ENCODE measurements at places on chromosomes 13 and 19. TPM values are rescaled to one million over a fixed set of nuclear protein-coding genes. Genes with fewer than 3 reads are reported as not detected.

NALCN gene
- 0.09 TPM for total RNA-seq

ZNF439 gene
- 3.3 TPM for total RNA-seq

FFAR2 gene
- total RNA-seq: not detected

CERS4 gene
- 66.5 TPM for total RNA-seq

MUC16 gene
- 0.22 TPM for total RNA-seq

CEACAM19 gene
- 3.5 TPM for total RNA-seq

VAV1 gene
- 0.61 TPM for total RNA-seq

ZSCAN4 gene
- total RNA-seq: not detected

SERPINE3 gene
- not detected for total RNA-seq

S1PR5 gene
- total RNA-seq: 7.1 TPM

ZNF835 gene
- 0.18 TPM for total RNA-seq

PCDH17 gene
- total RNA-seq: 0.37 TPM

LSM7 gene
- total RNA-seq: 187 TPM

ERICH6B gene
- not detected for total RNA-seq

CABP5 gene
- not detected for total RNA-seq

GRCh38 chr13:30810801-30811200, 75.5 kb downstream of the ALOX5AP start:
- DNase-seq: no peak

- DNase-seq: no peak
These were observed 29.1 kb downstream of the KCNC3 start for GRCh38 chr19:50300051-50300450.

DNA sequence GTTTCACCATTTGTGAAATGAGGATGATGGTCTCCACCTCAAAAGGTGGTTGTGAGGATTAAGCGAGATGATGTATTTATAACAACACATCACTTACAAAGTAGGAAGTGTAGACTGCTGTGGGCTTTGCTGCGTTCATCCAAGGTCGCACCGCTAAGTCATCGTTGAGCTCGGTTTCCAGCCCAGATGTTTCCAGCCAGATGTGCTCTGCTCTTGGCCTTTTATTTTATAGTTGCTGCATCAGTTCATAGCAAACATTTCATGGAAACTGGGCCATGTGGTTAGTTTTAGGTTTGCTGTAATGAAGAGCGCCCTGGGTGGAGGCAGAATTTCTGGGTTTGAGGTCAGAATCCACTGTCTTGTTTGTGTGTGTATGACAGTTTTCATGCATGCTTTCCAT, 76.5 kb upstream of the RNF113B start:
- DNase-seq: no peak

DNA sequence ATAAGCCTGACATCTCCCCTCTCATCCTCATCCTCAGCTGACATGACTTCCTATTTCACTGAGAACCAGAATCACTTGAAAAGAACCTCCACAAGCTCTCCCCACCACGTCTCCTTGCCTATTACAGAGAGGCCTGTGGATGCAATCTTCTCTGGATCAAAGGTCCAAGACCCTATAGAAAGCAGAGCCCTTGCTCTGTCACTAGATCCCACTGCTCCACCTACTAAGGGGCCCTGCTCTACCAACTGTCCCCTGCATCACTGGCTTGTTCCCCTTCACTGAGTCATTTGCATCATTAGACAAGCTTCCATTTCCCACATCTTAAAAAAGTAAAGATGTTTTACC, 40.8 kb downstream of the RCBTB2 start:
- no peak for DNase-seq

GRCh38 chr13:95146486-95146885, 154.8 kb downstream of the ABCC4 start:
- DNase-seq: no peak

GRCh38 chr13:85313761-85314503, 485.3 kb downstream of the SLITRK6 start:
- no peak for DNase-seq

- DNase-seq: no peak
These were observed 284.8 kb upstream of the SOX21 start for GRCh38 chr13:94997126-94997525.

- no peak for DNase-seq
These were observed 1217.5 kb downstream of the DIAPH3 start for GRCh38 chr13:58946274-58946673.

- no peak for DNase-seq
These were observed 132.8 kb downstream of the ENOX1 start for GRCh38 chr13:43653980-43654379.

GRCh38 chr13:35908226-35908625, 223.0 kb downstream of the DCLK1 start:
- DNase-seq: no peak

DNA sequence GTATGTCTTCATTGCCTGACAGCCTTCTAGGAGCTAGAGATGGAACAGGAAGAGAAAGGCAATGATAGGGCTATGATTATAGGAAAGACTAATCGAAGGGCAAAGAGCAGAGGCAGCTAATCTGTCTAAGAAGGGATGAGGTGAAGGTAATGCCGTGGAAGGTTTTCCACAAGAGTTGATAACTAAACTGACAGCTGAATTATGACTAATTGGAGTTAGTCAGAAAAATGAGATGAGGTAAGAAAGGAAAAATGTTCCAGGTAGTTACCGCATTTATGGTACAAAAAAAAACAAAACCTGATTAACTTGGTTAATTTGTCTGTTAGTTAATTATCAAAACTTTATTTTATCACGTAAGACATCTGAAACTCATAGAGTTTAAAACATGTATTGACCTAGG, 260.3 kb downstream of the SLITRK6 start:
- DNase-seq: no peak

DNA sequence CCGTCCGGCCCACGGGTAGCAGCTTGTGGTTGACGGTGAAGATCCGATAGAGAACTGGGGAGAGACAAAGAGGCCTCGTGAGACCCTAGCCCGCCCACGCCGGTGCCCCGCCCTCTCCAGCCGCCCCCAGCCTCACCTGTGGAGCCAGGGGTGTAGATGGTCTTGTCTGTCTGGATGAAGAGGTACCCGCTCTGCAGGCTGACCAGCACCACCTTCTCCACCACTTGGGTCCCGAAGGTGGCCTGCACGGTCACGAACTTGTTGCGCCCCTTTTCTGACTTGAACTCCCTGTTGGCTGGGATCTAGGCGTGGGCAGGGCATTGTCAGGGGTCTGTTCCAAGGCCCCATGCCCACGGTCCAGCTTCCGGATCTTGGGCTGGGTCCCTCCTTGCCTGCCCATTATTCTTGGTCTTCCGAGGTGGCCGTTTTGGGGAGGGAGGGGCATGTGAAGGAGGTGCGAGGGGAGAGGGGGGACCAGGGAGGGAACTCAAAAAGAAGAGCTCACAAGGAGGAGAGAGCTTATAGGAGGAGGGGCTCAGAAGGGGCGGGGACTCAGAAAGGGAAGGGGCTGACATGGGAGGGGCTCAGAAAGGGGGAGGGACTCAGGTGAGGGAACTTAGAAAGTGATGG, 2.2 kb downstream of the C3 start:
- DNase-seq: peak; percentile 95

GRCh38 chr19:3320354-3320670, 46.1 kb upstream of the NFIC start:
- DNase-seq: no peak

GRCh38 chr19:5099701-5100221, 130.8 kb downstream of the KDM4B start:
- DNase-seq: no peak

- DNase-seq: no peak
These were observed 255.4 kb downstream of the COG6 start for GRCh38 chr13:39910833-39911232.

DNA sequence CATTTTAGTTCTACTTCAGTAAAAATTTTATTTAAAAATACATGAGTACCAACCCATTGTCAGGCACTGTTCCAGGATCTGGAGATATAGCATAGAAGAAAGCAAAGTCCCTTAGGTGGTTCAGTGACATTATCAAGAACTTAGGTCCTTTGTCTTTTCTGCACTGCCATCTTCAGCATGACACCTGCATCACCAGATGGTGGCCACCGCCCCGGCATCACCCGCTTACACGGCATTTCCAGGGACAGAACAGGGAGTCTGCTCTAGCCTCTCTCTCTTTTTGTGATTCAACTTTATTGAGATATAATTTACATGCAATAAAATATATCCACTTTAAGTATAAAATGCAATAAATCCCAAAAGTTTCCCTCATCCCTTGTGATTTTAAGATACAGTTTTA, 23.5 kb downstream of the DYRK1B start:
- DNase-seq: no peak

GRCh38 chr13:89852570-89852969, 1494.9 kb upstream of the MIR17HG start:
- DNase-seq: no peak

DNA sequence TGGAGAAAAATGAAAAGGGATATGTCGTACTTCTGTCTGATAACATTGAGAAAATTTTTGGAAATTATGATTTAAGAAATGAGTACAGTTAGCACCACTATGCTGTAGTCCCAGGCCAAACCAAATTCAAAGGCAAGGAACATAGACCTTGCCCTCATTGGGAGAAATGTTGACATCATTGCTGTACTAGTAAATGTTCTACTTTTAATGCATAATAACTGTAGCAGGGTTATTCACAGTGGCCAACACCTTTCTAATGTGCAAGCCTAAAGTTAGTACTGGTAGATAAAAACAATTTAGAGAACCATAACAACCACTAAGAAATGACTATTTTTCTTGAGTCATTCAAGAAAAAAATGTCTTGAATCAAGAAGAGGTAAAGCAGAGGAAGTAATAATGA, 792.6 kb upstream of the GPC6 start:
- no peak for DNase-seq

DNA sequence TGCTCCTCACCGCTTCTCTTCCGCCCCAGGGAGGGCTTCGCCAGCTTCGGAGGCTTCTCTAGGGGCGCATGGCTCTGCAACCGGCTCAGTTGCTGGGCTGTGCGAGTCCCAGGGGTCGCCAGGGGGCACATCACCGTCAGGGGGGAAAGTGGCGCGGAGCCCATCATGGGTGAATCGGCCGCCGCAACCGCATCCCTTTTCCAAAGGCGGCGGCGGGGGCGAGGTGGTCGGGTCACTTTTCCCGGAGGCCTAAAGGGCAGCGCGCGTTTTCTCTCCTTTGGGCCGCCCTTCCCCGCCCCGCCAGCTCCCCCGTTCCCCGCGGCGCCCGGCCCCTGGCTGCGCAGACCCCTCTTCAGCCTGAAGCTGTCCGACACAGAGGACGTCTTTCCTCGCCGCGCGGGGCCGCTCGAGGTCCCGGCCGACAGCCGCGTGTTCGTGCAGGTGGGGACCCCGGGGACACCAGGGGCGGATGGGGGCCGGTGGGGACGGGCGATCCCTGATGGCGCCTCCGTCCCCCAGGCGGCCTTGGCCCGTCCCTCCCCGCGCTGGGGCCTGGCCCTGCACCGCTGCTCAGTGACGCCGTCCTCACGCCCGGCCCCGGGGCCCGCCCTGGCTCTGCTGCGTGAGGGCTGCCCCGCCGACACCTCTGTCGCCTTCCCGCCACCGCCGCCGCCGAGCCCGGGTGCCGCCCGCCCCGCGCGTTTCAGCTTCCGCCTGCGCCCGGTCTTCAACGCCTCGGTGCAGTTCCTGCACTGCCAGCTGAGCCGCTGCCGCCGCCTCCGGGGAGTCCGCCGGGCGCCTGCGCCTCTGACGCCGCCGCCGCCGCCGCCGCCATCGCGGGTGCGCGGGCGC, 1.7 kb downstream of the TGFBR3L start:
- peak; percentile 59 for DNase-seq

GRCh38 chr13:68304286-68304893, 1074.3 kb upstream of the PCDH9 start:
- DNase-seq: no peak

DNA sequence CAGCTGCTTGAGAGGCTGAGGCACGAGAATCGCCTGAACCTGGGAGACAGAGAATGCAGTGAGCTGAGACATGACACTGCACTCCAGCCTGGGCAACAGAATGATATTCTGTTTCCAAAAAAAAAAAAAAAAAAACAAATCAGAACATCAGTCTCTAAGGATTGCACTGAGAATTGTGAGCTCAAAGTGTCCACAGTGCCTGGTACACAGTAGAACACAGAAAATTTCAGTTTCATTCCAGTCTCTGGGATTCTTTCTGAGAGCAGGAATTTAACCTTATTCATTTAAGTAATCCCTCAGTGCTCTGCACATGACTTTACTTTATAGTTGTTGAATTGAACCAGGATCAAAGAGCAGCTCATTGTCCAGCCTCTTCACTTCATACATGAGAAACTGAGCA, 25.9 kb upstream of the GATAD2A start:
- DNase-seq: no peak

DNA sequence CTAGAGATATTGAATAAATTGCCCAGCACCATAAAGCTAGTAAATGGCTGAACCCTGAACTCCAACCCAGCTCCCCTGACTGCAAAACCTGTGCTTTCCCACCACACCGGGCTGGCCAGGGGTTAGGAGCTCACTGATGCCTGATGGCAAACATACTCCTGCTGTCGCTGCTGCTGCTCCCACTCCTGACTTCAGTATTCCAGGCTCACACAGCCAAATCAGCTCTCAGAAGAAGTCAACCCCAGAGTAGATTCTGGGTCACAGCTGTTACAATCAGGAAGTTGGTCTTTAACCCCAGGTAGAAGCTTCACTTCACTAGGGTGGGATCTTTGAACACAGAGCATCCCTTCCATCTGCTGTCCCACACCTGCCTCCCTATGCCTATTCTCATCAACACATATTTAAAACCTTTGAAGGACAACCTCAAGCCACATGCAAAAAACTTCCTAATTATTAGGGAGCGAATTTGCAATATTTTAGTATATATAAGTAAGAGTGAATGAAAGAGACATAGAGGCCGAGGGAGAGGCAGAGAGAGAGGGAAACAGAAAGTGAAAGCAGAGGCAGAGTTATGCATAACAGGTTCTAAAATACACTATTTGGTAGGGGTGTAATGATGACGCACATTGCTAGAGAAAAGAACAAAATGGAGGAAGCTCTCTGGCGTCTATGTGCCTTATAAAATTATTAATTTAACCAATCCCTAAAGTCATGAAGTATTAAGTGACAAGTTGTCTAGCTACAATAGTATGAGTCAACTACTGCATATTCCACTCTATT, 99.4 kb upstream of the SERP2 start:
- no peak for DNase-seq

DNA sequence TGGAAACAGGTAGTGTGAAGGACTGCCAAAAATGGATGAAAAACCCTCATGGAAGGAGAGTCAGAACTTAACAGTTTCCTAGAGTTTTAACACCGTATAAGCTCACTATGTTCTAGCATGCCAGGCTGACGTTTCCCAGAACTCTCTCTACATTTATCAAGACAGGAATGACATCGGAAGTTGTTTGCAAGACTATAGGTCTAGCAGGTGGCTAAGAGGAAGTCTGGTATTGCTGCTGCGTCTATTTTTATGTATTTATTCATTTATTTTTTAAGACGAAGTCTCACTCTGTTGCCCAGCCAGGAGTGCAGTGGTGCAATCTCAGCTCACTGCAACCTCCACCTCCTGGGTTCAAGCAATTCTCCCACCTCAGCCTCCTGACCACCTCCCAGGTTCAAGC, 20.5 kb upstream of the ARL11 start:
- DNase-seq: no peak

DNA sequence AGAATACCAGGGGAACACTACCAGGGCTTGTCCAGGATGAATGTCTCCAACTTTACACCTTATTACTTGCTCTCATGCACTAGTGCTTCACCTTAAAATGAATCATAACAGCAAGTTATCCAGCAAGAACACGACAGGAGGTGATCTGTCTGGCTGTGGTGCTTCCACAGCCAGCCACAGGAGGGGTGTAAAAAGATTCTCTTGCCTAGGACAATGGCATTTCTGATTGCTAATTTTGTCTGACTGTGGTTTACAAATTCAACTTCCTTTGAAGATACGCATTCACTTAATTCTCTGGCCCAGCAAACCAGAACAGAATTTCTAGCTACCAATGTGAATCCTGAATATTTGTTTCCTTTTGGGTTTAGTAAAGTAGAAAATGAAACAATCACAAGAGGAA, 23.1 kb upstream of the COG3 start:
- no peak for DNase-seq
